ENCODE measurements at places on chromosomes 2 and 18. TPM values are rescaled to one million over a fixed set of nuclear protein-coding genes. Genes with fewer than 3 reads are reported as not detected.

The RAB17 gene
- polyA plus RNA-seq, result 22.9 TPM

GRCh38 chr2:205772983-205773382 is 90.7 kb downstream of the NRP2 start:
- DNase-seq, result no peak

The GREB1 gene
- polyA plus RNA-seq, result 12.2 TPM

DNA sequence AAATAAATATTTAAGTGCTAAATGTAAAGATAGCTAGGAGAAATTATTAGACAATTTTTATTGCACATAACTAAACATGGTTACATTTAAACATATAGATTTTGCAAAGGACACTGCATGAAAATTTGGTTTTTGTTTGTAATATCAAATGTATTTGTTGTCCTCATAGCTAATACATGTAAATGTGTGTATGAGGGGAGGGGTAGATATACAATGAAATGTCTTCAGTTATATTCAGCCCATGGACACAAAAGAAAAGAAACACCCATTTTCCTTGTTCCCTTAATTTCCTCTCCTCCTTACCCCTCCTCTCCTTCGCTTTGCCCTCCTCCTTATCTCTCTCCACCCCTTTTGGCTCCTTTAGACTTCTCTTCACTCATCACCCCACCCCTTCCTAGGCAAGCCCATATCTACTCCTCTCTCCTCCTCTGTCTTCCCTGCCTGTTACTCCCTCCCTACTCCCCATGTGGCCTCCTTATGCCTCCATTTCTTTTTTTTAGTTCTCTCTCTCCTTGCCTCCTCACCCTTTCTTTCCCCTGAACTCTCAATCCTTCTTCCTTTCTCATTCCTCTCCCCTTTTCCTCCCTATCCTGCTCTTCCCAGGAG is 1.4 kb downstream of the COL3A1 start:
- DNase-seq, result no peak

DNA sequence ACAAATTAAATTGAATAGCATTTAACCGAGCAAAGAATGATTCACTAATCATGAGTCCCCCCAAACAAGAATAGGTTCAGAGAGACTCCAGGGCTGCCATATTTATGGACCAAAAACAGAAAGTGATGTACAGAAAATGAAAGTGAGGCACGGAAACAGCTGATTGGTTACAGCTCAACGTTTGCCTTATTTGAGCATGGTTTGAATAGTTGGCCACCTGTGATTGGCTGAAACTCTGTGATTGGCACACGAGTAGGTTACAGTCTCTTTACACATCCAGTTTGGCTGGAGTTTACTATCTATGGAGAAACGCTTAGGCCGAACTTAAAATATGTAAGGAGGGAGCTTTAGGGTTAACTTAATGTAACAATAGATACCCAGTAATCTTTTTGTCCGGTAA is 27.0 kb upstream of the DPYSL5 start:
- DNase-seq, result no peak

GRCh38 chr2:216619411-216620393 is 13.5 kb upstream of the IGFBP2 start:
- no peak for DNase-seq

DNA sequence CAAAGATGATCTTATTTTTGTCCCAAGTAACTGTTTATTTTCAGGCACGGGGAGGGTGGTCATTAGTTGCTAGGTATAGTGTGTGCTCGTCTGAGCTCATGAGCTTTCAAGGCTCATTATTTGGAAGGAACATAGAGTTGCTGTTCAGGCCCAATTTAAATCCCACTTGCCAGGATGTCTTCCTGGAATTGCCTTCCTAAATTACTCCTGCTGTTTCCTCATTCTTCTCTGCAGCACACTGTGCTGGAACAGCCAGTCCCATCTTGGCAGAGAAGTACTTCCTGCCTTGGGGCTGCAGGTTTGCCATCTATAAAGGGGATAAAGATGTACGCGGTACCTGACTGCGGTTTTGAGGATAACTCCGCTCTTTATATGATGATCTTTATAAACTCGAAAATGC is 37.3 kb downstream of the GREB1 start:
- no peak for DNase-seq

DNA sequence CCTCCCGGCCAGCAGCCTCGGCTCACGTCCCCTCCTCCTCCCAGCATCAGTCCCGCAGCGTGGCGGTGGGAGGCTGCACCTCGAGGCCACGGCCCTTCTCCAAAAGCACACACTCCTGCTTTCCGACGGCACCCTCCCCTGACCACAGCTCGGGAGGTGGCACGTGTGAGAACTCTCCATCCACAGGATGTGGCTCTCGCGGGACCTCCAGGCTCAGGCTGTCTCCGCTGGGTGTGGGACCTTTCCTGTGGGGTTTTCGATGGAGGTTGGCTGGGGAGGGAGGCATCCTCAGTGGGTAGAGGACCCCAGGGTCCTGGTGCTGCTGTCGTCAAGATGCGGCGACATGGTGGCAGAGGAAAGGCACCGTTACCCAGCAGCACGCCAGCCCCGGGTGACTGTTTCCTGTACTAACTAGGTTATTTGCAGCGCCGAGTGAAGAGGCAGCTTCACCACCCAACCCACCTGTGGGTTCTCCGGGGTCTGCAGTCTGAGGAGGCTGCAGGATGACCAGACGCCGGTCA is 42.8 kb upstream of the KCNG2 start:
- DNase-seq, result no peak

DNA sequence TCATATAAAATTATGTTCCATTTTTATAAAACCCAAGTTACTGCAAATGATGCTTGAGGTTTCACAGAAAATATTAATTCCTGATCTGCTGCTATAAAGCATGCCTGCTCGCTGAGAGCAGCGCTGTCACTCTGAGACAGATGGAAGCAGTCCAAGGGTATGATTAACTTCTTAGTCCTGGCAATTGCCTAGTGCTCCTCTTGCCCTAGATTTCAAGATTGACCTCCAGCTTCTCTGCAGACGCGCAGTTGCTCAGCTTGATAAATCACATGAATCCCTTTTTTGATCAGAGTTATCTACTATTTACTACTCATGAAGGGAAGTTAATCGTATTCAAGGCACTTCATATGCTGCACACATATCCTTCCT is 154.6 kb upstream of the REV1 start:
- DNase-seq, result no peak

The FASTKD2 gene
- polyA plus RNA-seq, result 43.2 TPM

DNA sequence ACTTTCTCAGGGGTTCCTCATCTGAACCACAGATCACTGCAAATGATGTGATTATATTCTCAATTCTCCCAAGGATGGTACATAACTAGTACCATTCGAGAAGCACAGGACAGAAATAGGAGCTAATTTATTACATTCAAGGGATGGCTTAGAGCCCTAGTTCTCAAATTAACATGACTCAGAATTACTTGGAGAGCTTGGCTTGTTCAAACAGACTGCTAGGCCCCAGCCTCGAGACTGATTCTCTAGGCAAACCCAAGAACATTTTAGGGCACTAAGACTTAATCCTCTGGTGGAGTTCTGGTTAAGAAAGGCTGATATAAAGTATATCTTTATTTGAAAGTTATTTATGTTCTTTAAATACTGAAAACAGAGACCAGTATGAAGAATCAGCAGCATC is 35.8 kb downstream of the HIBCH start:
- DNase-seq, result no peak

DNA sequence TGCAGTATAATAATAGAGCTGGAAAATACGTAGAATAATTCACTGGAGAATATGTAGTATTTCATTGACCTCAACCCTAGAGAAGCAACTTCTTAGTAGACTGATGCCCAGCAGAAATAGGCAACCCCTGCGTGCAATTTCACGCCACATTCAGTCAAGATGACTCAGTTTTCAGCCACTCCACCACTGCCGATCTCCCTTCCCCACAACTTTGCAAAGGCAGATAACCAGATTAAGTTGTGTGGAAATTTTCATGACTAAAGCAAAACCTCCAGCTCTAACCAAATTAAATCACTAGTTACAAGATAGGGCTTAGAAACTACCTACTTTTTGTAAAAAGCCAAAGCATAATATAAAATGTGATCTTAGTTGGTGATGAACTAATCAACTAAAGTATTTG is 63.3 kb upstream of the STK17B start:
- no peak for DNase-seq

The SULT1C4 gene
- 39.8 TPM for polyA plus RNA-seq

- no peak for DNase-seq
Measured at GRCh38 chr18:5527603-5528002, 16.2 kb downstream of the EPB41L3 start.

DNA sequence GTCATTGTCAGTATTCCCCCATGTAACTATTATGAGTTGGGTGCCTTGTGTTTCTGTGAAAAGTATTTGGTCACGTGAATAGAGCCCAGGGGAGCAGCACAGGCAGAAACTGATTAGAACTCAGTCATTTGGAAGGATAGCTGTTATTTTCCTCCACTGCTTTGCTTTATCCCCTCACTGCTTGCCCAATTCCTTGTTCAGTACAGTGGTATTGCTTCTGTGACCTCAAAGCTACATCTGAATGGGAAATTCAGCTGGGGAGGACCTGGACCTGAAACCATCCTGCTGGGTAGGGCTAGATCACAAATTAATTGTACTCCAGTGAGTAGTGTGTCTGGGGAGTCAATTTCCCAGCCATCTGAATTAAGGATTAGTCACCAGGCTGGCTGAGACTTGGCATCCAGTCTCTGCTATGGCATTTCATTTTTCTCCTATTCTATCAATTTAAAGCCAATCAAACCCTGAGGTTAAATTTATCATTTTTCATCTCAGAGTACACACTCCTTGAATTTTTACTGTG is 1231.6 kb upstream of the GYPC start:
- no peak for DNase-seq

GRCh38 chr2:222762342-222762741 is 90.9 kb downstream of the MOGAT1 start:
- no peak for DNase-seq

GRCh38 chr2:2172516-2172915 is 158.6 kb downstream of the MYT1L start:
- DNase-seq, result no peak

All from renal cortex interstitium (tissue), 15 donors.